ENCODE measurements at places on chromosomes 6 and 20.

- DNase-seq, result peak; percentile 61
These were observed 150.5 kb upstream of the PRSS16 start for GRCh38 chr6:27096834-27097511.

- DNase-seq, result no peak
These were observed 497.8 kb downstream of the PREX1 start for GRCh38 chr20:48329676-48330664.

- no peak for DNase-seq
These were observed 5.7 kb upstream of the CTNNBL1 start for GRCh38 chr20:37688093-37688492.

DNA sequence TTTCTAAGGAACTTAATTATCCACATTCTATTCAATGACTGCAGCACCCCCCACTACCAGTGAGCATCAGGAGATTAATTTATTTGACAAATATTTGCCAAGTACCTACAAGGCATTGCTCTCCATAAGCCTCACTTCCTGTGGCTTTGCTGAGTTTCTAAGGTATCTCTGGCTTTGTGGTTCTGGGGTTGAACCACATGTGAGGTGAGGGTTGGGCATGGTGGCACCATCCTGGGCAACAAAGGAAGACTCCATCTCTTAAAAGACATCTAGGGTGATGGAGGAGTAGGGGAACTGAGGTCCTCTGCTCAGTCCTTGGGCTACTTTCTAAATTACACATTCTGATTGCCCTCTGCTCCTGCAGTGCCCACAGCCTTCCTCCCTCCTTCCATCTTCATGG, 25.5 kb upstream of the WFDC2 start:
- DNase-seq, result no peak

DNA sequence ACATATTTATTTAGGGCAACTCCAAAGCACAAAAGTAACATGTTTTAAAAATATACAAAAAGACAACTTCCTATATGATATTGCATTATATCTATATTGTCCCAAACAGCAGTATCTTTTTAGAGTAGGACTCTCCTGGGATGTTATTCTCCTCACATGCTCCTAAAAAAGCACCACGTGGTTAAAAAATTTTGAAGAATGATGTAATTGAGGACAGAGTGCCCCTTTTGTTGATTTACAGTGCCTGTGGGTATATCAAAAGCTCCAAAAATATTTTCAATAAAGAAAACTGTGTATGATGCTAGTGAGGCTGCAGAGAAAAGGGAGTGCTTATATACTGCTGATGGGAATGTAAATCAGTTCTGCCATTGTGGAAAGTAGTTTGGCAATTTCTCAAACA, 130.3 kb upstream of the HDAC2 start:
- no peak for DNase-seq

GRCh38 chr6:158056355-158056754, 74.7 kb downstream of the SYNJ2 start:
- DNase-seq, result no peak

DNA sequence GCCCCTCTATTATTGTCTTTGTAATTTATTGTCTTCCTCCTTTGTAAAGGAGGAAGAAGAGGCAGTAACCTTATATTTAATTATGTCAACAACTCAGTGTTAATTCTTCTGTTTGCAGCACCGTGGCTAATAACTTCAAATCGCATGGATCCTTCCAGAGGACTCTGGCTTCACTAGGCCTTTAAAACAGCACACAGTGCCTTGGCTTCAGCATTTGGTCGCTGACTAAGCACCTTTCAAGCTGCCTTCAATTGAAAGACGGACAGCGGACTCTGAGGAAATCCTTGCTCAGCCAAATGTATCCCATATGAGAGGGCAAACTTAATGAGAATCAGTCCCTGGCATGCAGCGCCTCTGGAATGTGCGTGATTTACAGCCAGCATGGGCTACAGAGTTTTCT, 64.2 kb downstream of the SGK1 start:
- DNase-seq, result no peak

GRCh38 chr20:62585461-62585970, 56.8 kb upstream of the SLCO4A1 start:
- no peak for DNase-seq

DNA sequence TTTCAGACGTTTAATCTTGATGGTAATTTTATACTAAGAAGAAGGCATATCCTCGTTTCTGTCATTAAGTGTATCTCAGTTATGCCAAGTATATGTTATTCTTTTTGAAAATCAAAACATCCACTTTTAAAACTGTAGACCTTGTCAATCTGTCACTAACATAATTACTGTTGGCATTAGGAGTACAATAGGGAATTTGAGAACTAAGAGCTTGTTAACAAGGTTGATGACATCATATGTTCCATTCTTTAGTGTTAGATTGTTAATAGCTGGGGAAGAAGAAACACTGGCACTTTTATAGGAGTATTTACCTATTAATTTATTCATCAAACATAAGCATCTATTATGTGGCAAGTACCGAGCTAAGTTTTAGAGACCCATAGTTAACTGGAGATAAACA, 76.2 kb downstream of the MAP3K4 start:
- DNase-seq, result no peak

All from activated CD4-positive, alpha-beta T cell treated with anti-CD3 and anti-CD28 coated beads, Interleukin-2, amount 50 U/mL, for 48 hours (primary cell).